AG09309 (cell line): ENCODE measurements at places on chromosomes 1 and 21.

DNA sequence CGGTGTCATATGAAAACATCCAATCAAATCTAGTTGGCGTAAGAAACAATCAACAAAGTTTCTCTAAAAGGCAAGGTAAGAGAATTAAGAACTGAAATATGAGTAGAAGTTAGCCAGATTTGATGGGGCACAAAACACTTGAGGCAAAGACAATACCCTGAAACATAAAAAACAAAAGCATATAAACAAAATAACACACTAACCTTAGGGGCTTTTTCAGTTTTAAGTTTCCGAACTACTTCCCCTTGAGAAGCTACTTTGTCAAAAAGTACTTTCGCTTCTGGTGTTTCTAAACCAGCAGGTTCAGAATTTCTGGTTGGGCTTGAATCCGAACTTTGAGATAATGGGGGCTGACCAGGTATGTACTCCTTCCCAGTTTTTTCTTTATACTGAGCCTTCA is 57.9 kb downstream of the EPRS1 start:
- no peak for DNase-seq

DNA sequence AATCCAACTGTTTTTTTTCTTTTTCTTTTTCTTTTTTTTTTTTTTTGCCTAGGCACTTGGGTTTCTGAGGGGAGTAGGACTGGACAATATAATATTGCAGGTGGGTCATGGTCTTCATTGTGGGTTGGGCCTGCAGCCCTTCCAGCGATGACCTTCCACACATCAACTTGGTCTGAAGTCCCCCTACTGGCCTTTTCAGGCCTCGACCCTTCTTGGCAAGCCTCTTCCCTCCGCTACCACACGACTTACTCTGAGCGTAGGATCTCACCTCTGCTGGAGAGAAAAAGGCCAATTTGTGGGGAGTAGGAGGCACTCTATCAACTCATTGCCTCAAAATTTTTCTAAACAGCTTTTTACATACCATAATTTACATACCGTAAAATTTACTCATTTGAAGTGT is 51.1 kb upstream of the GRIK3 start:
- no peak for DNase-seq

- DNase-seq: no peak
Measured at GRCh38 chr1:92817137-92817697, 14.6 kb upstream of the RPL5 start.

- peak; percentile 8 for DNase-seq
Measured at GRCh38 chr1:100523038-100523652, 14.8 kb upstream of the GPR88 start.

- no peak for DNase-seq
Measured at GRCh38 chr21:39009587-39010225, 173.5 kb downstream of the PSMG1 start.

DNA sequence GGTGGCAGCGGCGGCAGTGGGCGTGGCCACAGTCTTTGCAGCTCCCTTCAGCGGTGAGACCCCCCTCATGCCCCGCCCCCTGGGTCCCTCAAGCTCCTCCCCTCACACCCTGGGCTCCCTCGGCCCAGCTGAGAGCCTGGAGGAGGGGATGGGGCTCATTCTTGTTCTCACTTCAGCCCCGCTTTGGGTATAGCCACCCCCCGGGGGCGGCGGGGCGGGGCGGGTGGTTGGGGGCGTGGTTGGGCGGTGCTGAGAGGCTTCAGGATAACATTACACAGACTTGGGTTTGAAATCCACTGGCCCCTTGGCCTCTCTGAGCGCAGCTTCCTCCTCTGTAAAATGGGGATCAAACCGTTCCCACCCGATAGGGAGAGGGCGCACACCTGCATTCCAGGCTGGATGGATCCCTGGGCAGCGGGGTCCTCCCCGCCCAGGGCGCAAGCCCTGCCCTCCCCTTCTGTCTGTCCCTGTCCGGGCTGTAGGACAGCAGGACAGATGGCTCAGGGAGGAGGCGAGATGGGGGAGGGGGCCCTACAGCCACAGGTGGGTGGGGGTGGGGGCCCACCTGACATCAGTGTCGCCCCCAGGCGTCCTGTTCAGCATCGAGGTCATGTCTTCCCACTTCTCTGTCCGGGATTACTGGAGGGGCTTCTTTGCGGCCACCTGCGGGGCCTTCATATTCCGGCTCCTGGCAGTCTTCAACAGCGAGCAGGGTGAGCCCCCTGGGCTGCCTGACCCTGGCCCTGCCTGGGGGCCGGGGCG is 5.1 kb downstream of the CLCNKA start:
- DNase-seq: no peak

DNA sequence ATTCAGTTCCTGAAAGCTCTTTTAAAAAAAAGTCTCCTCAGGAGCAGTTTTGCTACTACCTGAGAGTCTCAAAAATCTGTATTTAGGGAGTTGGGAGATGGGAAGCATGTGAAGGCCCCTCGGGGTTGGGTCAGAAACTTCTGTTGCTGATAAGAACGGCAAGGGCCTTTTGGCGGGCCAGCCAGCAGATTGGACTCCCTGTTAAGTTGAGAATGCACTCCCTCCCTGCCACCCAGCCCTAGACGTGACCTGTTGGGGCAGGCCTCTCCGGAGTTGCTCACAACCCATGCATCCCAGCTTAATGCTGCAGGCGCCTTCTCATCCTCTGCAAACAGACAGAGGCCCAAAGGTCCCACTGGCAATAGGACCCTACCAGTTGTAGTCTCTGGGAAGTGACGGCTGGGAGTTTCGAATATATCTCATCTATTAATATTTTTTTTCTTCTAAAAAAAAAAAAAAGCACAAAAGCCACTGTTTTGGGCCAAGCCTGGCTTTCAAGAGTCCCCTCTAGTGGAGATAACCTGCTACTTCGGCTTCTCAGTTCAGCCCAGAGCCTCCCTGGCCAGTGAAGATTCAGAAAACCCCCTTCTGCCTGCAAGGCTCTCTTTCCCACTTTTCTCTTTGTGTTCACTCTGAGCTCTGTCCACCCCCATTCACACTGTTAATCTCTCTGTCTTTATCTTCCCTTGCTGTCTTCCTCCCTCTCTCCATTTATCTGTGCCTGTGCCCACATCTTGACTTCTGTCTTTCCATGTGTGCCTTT is 5.3 kb downstream of the PLXNA2 start:
- DNase-seq: no peak

- DNase-seq: no peak
Measured at GRCh38 chr1:28171246-28171645, 5.2 kb downstream of the PTAFR start.

- no peak for DNase-seq
Measured at GRCh38 chr1:238187575-238187949, 296.8 kb upstream of the ZP4 start.

DNA sequence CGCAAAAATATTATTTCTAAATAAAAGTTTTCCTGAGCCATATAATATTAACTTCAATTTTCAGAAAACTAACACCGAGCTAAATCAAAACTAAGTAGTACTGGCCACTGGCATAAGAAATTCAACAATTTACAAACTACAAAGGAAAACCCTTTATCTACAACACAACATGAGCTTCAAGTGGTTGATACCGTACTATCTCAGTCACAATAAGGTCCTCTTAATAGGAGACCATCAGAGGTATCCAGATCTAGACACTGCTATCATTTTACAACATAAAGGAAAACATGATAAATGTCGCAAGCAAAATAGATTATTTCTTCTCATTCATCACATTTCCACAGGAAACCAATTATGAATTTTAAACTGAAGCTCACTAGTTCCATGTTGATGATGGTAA is 39.5 kb downstream of the GATAD2B start:
- DNase-seq: no peak

- peak; percentile 37 for DNase-seq
Measured at GRCh38 chr1:170881268-170882265, 53.8 kb upstream of the MROH9 start.
